ENCODE measurements at places on chromosomes 2 and 18.

DNA sequence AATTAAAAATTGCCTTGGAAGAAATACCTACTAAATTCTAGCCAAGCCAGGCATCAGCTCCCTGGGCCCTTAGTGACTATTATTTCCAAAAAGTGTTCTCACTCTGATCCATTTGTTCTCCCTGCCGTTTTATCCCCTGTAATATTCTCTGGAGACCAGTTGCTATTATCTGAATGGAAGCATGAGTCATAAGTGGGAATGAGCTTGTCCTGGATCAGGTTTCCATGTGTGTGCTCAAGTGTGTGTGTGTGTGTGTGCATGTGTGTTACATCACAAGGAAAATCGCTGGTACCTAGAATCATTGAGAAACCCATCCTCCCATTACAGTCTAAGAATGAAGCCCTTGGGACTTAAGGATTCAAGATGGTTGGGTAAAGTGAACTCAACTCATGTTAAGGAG, 130.3 kb upstream of the CXCR4 start:
- H3K27ac ChIP-seq = no peak overlapping the region
- H3K27me3 ChIP-seq = no peaks in the 10 kb centered on the region
- H3K4me3 ChIP-seq = no peak overlapping the region

GRCh38 chr2:40668425-40668824, 216.5 kb upstream of the SLC8A1 start:
- DNase-seq = no peak
- no peaks in the 10 kb centered on the region for H3K4me1 ChIP-seq
- no peak overlapping the region for H3K4me3 ChIP-seq
- H3K36me3 ChIP-seq = no peaks in the 10 kb centered on the region

DNA sequence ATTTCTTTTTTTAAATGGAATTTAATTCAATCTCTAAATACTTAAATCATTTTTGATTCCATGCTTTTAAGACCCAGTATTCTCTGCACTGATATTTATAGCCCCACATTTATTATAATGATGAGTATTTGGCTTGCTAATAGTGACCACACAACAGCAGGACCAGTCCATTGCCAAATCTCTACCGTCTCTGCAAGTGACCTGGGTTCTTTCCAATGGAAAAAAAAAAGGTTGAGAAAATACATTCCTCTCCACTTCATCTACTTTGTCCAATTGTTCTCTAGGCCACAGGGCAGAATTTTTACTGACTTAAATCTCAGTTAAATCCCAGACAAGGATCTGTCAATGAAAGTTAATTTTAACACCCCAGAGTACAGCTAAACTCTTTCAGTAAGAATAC, 20.5 kb downstream of the GRB14 start:
- no peak overlapping the region for H3K27ac ChIP-seq
- H3K4me3 ChIP-seq = no peak overlapping the region
- no peaks in the 10 kb centered on the region for H3K36me3 ChIP-seq
- H3K4me1 ChIP-seq = no peaks in the 10 kb centered on the region

GRCh38 chr2:97646977-97647376, 1.1 kb downstream of the COX5B start:
- no peaks in the 10 kb centered on the region for H3K27me3 ChIP-seq
- H3K4me1 ChIP-seq = peaks cover 5% of the 10 kb centered on the region
- peak overlapping the region; percentile 100 for H3K4me3 ChIP-seq
- H3K27ac ChIP-seq = no peak overlapping the region
- no peak for DNase-seq

DNA sequence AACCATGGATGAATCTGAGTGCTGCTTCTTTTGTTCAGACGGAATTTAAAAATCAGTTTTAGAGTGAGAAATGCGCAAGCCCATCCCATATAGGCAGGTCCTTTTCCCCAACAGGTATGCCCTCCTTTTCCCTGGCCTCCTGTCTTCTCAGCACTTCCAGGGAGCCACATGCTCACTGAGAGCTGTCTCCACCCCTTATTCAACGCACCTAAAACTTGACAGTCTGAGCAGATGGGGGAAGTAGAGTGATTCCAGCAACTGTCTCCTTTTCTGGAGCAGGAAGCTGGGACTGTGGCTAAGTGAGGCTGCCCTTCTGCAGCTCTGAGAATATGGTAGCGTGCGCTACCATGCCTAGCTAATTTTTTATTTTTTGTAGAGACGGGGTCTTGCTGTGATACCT, 53.1 kb upstream of the NOSTRIN start:
- H3K27ac ChIP-seq = no peak overlapping the region
- DNase-seq = no peak
- no peaks in the 10 kb centered on the region for H3K27me3 ChIP-seq
- H3K4me3 ChIP-seq = no peak overlapping the region
- 0 out of 2 replicates have a peak, but pooled peaks cover 3% of the 10 kb centered on the region for H3K4me1 ChIP-seq
- no peaks in the 10 kb centered on the region for H3K36me3 ChIP-seq

DNA sequence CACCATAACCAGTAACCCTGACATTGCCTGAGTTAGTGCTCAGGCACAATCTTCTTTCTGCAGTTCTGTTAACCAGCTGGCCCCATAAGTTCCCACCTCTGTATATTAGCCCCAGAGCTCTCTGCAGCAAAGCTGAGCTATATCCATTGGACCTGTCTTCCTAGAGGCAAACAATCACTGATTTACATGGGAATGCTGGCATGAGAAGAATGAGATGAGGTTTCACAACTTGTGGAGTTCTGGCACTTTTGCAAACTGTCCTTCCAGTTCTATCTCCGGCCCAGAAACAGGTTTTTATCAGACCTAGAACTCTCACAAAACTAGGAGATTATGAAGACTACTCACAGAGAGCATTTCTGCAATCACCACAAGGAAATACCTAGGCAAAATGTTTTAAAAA, 7.9 kb upstream of the CCBE1 start:
- H3K27me3 ChIP-seq = no peaks in the 10 kb centered on the region
- H3K27ac ChIP-seq = no peak overlapping the region
- H3K36me3 ChIP-seq = no peaks in the 10 kb centered on the region
- H3K4me1 ChIP-seq = no peaks in the 10 kb centered on the region

GRCh38 chr18:55338978-55339650, 248.9 kb downstream of the TCF4 start:
- no peak for DNase-seq
- H3K27ac ChIP-seq = no peak overlapping the region
- no peaks in the 10 kb centered on the region for H3K36me3 ChIP-seq
- no peaks in the 10 kb centered on the region for H3K27me3 ChIP-seq
- H3K4me1 ChIP-seq = no peaks in the 10 kb centered on the region

GRCh38 chr2:232641153-232641848, 7.9 kb downstream of the EFHD1 start:
- no peak overlapping the region for H3K27ac ChIP-seq
- H3K27me3 ChIP-seq = no peaks in the 10 kb centered on the region
- no peaks in the 10 kb centered on the region for H3K36me3 ChIP-seq

- H3K36me3 ChIP-seq = no peaks in the 10 kb centered on the region
- DNase-seq = no peak
- H3K27ac ChIP-seq = peak overlapping the region; percentile 64
Measured at GRCh38 chr2:96839875-96840850, 3.7 kb downstream of the ANKRD23 start.

DNA sequence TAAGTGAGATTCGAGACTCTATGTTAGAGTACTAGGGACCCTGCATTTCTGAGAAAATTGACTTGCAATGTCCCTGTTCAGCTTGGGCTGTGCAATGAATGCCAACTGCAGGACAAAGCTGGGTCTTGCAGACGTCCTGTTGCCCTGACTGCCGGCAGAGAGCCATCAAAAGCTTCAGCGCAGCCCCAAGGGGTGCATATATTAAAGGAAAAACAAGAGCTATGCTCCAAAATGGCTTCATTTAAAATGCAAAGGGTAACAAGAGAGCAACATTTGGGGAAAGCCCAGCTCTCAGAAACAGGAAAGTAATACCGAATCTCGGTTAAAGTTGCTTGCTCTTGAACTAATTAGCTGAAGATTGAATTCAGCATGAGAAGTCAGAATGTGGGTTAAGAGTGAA, 110.9 kb upstream of the PNPT1 start:
- no peak overlapping the region for H3K27ac ChIP-seq
- no peak overlapping the region for H3K4me3 ChIP-seq
- no peaks in the 10 kb centered on the region for H3K4me1 ChIP-seq
- no peak for DNase-seq

- DNase-seq = no peak
- no peak overlapping the region for H3K4me3 ChIP-seq
- H3K27me3 ChIP-seq = no peaks in the 10 kb centered on the region
- H3K27ac ChIP-seq = no peak overlapping the region
- no peaks in the 10 kb centered on the region for H3K4me1 ChIP-seq
- no peaks in the 10 kb centered on the region for H3K36me3 ChIP-seq
Measured at GRCh38 chr2:23592898-23593751, 208.1 kb downstream of the KLHL29 start.

GRCh38 chr18:13471971-13472628, 253.5 kb downstream of the LDLRAD4 start:
- no peak overlapping the region for H3K27ac ChIP-seq
- DNase-seq = no peak
- no peaks in the 10 kb centered on the region for H3K27me3 ChIP-seq
- H3K4me1 ChIP-seq = no peaks in the 10 kb centered on the region
- no peaks in the 10 kb centered on the region for H3K36me3 ChIP-seq

- no peak overlapping the region for H3K27ac ChIP-seq
- H3K4me3 ChIP-seq = no peak overlapping the region
- 0 out of 2 replicates have a peak, but pooled peaks cover 2% of the 10 kb centered on the region for H3K36me3 ChIP-seq
- H3K27me3 ChIP-seq = no peaks in the 10 kb centered on the region
Measured at GRCh38 chr18:42068030-42068429, 113.0 kb downstream of the PIK3C3 start.

GRCh38 chr2:230226051-230226551, 565 bp downstream of the SP140 start:
- H3K27ac ChIP-seq = peak overlapping the region; percentile 78
- H3K36me3 ChIP-seq = no peaks in the 10 kb centered on the region
- peak overlapping the region; percentile 64 for H3K4me3 ChIP-seq
- DNase-seq = peak; percentile 54

DNA sequence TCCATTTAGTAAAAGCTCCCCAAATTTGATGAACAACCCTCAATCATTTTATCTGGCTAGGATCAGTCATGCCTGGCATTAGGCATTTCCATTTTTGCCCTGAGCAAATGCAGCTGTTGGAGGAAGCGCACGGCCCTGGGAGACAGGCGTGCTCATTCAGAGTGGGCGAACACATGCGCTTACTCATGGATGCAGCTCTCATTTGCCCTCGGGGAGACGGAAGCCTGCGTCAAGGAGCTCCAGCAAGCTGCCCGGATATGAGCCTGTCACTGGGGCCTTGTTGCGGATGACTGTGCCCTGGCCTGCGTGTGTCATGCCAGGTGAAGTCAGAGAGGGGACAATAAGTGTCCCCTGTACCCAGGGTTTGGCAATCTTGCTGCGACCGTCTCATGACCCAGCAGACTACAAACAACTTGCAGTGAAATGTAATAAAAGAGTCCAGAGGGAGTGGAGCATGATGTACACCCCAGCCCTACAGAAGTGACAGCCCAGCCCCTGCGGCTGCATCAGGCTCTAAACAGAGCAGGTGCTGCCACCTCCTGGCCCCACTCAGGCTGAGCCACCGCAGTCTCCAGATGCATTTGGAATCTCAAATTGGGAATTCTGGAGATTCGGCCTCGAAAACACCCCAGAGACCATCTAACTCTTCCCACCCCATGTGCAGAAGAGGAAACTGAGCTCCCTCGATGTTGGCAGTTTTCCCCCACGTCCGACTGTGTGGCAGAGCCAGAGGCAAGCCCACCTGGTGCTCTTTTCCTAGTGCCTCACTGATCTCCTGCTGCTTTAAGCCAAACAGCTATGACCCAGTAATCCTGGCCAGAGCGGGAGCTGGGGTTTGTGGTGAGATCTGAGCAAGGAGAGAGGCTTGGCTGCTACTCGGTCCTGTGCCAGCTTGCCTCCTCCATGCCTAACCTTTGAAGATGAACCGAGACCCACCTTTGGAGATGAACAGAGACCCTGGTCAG, 105.0 kb upstream of the ALK start:
- no peaks in the 10 kb centered on the region for H3K36me3 ChIP-seq
- H3K4me1 ChIP-seq = peaks cover 16% of the 10 kb centered on the region
- H3K27me3 ChIP-seq = no peaks in the 10 kb centered on the region
- DNase-seq = no peak
- H3K4me3 ChIP-seq = no peak overlapping the region

DNA sequence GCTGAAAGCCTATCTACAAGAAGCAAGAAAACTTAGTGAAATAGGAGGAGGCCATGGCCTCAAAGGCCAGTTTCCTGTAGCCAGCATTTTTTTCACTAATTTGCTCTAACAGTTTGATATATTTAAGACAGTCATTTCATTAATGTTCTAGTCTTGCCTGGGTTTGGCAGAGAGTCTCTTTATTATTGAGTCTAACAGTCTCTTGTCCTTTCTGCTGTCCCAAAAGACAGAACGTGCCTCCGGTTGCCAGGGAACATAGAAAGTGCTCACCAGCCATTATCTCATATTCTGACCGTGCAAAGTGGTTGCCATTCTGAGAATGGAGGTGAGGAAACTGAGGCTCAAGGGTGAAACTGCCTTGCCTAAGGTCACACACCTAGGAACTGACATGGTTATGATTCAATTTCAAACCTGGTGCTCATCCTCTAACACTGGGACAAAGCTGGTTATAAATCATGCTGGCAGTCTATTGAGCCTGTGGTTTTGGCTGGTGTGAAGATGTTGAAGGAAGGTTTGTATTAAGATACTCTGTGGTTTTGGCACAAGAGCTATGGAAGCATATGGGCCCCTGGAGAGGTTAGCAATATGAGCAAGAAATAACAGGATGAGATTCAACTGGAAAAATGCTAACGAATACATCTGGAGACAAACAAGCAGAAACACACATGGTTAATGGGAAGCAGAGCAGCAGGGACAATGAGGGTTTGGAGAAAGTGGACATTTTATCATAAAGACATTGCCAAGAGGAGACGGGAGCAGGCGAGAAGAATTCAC, 903.3 kb upstream of the KLHL29 start:
- H3K4me1 ChIP-seq = no peaks in the 10 kb centered on the region
- H3K4me3 ChIP-seq = no peak overlapping the region
- no peak for DNase-seq
- H3K27me3 ChIP-seq = no peaks in the 10 kb centered on the region
- H3K27ac ChIP-seq = no peak overlapping the region
- no peaks in the 10 kb centered on the region for H3K36me3 ChIP-seq

DNA sequence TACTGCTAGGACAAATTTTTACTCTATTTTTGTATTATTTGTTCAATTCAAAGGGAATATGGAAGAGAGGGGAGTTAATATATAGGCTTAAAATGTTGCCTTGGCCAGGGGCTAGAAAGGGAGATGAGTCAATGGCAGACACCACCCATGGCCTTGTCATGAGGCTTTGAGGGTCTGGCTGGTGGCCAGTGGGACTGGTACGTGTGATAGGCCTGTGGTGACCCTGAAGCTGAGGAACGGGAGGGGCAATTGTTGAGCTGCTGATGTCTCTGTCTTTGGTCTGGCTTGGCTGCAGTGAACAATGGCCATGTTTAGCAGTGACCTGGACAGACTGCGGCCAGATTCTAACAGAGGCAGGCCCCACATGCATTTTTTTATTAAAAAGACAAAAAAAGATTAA, 18.5 kb downstream of the GKN1 start:
- DNase-seq = no peak
- H3K27me3 ChIP-seq = no peaks in the 10 kb centered on the region
- no peaks in the 10 kb centered on the region for H3K36me3 ChIP-seq
- H3K27ac ChIP-seq = no peak overlapping the region
- H3K4me1 ChIP-seq = no peaks in the 10 kb centered on the region
